ENCODE measurements at places on chromosomes 3 and 15. TPM values are rescaled to one million over a fixed set of nuclear protein-coding genes. Genes with fewer than 3 reads are reported as not detected.
A peak's percentile ranks its signal among the peaks of the same experiment; 100 is the strongest.

DNA sequence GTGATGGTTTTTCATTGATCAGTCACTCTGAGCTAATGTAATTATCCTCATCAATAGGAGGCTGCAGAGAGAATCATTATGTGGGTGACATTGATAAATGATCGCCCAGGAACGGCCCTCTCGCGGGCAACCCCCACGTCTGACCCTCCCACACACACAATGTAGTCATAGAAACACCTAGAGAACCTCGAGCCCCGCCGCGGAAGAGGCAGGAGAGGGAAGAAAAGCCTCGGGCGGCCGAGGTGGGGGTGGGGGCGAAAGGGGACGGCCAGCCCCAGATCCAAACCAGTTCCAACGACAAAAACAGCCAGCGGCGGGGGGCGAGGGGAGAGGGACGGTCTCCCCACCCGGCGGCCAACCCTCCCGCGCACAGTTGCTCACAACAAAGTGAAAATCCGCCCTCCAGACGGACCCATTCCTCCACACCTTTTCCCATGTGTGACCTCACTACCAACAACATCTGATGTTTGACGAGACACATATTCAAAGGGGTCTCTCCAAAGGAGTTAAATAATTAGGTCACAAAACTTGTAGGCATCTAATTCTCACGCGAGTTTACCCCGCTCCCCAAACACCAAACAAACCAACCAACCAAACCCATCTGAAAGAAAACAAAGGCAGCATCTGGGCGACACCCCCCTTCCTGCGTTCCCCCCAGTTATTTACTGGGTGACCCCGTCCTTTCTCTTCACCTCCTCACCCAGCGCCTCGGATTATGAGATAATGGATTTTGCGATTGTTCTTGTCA lies 213.0 kb downstream of the MEIS2 start:
- no peak for DNase-seq

DNA sequence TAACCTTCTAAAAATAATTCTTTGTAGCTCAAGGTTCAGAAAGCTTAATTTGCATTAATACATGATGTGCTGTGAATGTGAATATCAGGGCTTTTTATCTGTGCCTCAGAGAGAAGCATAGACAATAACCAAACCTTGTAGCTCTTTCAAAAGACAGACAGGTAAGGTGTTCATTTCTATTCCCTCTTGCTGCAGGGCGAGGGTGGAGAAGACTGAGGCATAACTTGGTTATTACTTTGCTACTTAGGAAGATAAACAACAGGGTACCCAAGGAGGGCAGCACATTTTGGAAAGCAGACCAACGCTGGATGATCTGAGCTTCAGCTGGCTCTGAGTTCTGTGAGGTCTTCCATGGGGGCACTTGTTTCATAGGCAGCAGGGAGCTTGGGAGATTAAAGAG lies 408.6 kb upstream of the RARB start:
- DNase-seq, result no peak

DNA sequence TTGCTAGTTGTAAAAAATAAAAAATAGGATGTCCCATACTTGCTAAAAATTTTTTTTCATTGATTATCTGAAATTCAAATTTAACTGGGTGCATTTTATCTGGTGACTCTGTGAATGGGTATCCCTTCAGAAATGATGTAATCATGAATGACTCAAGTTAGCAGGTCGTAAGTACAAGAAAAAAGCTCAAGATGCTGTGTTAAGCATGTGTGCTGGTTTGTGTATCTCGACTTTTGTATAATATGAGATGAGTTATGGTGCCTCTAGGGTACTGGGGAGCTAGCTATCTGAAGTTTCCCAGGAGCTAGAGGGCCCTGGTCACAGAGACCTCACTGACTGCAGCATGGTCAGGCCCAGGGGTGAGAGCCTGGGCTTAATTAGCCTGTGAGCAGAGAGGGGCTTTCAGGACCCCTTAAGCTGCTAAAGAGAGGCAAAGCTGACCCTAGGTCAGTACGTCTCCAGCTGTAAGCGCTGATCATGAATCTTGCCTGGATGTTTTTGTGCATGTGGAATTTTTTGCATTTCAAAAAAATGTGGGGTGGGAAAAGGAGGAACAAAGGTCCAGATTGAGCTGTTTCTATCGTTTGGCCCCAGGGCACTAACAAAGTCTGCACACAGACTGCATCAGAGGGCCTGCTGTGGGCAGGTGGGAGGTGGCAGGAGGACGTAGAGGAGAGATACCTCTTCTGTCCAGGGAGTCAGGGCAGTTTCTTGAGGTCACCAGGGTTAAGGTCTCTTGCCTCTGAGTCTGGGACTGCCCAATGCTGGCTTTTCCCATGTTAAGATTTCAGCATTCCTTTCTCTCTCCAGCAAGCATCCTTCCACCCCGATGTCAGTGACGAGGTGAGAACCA lies 233.2 kb upstream of the TPM1 start:
- no peak for DNase-seq

- no peak for DNase-seq
These were observed 198.5 kb upstream of the GADL1 start for GRCh38 chr3:31092748-31093589.

- DNase-seq, result no peak
These were observed 85.8 kb downstream of the KCNAB1 start for GRCh38 chr3:156206157-156206556.

DNA sequence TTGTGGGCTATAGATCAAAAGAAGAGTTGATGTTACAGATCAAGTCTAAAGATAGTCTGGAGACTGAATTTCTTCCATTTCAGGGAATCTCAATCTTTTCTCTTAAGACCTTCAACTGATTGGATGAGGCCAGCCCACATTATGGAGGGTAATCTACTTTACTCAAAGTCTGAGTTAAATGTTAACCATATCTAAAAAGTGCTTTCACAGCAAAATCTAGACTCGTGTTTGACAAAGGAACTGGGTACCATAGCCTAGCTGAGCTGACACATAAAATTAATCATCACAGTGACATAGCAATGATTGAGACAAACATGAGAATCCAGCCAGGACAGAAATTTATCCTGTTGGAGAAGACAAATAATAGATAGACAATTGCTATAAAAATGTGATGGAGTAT lies 407.9 kb upstream of the GRM7 start:
- no peak for DNase-seq

DNA sequence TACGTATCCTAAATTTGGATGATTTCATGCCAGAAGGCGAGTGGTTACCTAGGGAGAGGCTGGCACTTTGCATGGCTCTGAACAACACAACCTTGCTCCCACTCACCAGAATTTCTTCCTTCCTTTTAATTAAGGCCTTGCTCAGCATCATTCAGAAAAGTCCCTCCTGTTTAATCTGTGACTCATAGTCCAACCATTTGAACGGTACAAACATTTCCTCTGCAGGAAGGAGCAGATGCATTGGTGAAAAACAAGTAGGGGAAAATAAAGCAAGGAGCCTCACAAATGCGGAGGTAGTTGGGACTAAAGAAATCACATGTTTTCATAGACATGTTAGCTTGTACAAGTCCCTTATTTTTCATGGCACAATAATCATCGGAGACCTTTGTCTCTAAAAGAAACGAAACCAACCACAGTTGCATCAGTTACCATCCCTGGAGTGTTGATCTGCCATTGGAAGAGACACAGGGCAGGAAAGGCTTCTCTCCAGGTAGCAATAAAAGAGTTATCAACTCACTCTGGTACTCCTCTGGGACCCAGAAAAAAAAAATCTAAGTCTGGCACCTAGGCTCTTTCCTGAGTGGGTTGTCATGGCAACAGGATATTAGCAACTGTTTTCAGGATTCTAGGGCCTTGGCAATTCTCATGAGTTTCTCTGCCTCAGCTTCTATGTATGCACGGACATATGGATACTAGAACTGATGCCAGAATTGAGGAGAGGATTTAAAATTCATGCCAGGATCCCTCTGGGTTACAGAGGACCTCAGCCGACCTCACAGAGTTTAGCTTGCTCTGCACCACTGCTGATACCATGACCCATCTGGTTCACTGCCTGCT lies 255.4 kb upstream of the ARPP21 start:
- no peak for DNase-seq

DNA sequence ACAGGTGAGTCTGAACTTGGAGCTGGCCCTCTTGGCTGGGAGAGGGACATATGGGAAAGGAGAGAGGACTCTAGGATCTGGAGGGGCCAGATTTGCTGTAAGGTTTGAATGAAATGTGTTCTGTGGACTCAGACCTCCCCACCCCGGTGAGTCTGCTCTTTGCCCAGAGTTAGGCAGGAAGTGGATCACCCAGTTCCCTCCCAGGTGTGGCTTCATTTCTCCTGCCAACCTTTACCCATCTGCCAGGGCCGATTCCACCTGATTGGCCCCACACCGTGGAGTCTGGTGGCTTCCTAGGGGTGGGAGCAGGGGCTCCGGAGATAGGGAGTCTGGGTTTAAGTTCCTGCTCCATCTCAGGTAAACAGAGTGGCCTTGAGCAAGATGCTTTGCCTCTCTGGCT lies 25.5 kb downstream of the CD276 start:
- no peak for DNase-seq

DNA sequence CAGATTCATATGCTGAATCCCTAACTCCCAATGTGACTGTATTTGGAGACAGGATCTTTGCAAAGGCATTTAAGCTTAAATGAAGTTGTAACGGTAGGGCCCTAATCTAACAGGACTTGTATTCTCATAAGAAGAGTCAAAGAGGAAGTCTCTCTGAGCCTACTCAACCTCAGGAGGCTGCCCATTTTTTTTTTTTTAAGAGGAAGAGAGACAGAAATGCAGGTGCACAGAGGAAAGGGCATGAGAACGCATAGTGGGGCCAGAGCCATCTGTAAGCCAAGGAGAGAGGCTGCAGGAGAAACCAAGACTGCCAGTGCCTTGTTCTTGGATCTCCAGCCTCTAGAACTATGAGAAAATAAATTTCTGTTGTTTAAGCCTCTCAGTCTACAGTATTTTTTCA lies 28.4 kb downstream of the ZNF860 start:
- no peak for DNase-seq

- DNase-seq, result no peak
These were observed 15.4 kb downstream of the LRIG1 start for GRCh38 chr3:66485291-66485968.

GRCh38 chr3:192514081-192514753 lies 213.1 kb downstream of the FGF12 start:
- DNase-seq, result no peak

GRCh38 chr15:36843822-36844221 lies 256.5 kb downstream of the MEIS2 start:
- no peak for DNase-seq

DNA sequence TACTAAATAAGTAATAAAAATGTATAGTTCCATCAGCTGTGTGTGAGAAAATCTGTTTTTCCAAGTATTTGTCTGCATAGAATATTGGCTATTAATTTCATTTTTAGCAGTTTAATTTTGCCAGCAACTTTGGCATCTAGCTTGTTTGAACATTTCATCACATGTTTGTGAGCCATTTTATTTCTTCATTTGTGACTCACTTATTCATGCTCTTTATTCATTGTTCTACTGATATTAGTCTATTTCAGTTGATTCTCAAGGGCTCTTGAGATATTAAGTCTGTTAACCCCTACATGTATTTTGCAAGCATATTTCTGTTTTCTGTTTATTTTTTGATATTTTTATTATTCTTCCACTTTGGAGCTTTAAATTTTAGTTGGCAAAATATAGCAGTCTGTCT lies 74.0 kb upstream of the PHLDB2 start:
- no peak for DNase-seq

- DNase-seq, result no peak
These were observed 400.7 kb upstream of the AGTR1 start for GRCh38 chr3:148297013-148297412.

GRCh38 chr15:58361273-58361759 lies 70.5 kb upstream of the LIPC start:
- no peak for DNase-seq

- no peak for DNase-seq
These were observed 554.8 kb downstream of the MFSD1 start for GRCh38 chr3:159356606-159357005.

- no peak for DNase-seq
These were observed 152.2 kb upstream of the MEIS2 start for GRCh38 chr15:37252530-37252929.

DNA sequence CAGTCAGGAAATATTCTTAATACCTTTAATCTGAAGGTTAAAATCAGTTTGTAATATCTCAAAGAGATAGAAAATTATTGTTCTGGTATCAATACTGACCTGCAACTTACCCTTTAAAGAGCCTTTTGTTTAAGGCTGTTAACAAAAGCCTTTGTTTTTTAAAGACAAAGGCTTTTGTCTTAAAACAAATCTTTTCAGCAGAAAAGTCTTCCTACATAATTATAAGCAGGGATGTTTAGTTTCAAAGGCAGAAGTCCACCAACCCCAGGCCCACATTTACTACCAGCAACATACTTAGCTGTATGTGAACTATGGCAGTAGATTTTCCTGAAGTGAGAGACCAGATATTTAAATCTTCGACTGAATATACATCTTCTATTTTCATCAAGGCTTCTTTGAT lies 36.2 kb downstream of the SLC30A4 start:
- no peak for DNase-seq

GRCh38 chr3:195032955-195033354 lies 238.0 kb downstream of the XXYLT1 start:
- peak; percentile 22 for DNase-seq

- DNase-seq, result no peak
These were observed 25.4 kb upstream of the FAM3D start for GRCh38 chr3:58691997-58692396.

GRCh38 chr3:173913397-173913796 lies 515.9 kb downstream of the NLGN1 start:
- no peak for DNase-seq

DNA sequence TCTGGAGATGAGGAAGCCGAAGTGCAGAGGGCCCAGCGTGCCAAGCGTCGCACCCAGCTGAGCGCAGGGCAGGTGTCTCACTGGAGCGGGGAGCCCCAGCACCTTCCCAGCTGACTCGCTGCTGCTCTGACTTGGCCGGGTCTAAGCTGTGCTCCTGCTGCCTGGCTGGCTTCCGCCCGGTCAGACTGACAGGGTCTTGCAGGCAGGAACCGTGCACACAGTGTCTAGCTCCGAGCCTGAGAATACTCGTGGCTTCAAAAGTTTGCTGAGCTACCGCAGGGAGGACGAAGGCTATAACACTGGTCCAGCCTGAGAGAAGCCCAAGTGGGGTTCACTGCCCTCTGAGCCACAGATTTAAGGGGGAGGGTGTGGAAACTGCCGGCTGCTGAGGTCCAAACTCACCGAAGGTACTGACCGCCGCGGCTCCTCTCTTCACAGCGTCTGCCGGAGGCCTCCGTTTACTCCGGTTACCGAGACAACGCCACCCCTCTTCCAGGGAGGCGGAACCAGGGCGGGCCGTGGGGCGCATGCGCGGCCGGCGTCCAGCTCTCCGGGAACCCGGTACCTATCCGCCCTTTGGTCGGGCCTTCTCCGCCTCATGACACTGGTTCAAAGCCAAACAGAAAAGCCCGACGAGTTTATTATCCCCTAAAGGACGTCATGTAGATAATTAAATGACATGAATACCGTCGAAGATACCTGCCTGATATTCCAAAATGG lies at the start of gene CFAP44:
CFAP44 (minus strand) TSS at position 443 of the 720 bp plus-strand sequence. CDS start 7,829 bp downstream, outside the sequence.
- peak; percentile 66 for DNase-seq

ARNT2 gene
- 7.0 TPM for total RNA-seq

CFAP92 gene
- total RNA-seq, result 0.66 TPM

CAV3 gene
- total RNA-seq, result not detected

TMOD3 gene
- 31.4 TPM for total RNA-seq

SERPINI2 gene
- total RNA-seq, result not detected

RFTN1 gene
- total RNA-seq, result 29.5 TPM

BCHE gene
- 27.1 TPM for total RNA-seq

C3orf18 gene
- 10.7 TPM for total RNA-seq

GOLGA6L26 gene
- total RNA-seq, result not detected

ISLR2 gene
- total RNA-seq, result not detected

SLC12A1 gene
- not detected for total RNA-seq
